ENCODE measurements at places on chromosomes 1 and 21.

DNA sequence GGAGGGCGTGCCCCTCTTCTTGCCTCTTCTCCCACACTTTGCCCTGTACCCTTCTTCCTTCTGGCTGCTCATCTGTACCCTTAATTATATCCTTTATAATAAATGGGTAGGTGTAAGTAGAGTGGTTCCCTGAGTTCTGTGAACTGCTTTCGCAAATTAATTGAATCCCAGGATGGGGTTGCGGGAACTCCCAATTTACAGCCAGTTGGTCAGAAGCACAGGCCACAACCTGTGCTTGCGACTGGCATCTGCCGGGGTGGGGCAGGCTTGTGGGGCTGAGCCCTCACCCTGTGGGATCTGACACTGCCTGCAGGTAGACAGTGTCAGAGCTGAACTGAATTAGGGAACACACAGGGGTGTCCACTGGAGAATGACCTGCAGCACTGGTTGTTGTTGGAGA, 244.9 kb downstream of the KCNJ6 start:
- no peak for DNase-seq

DNA sequence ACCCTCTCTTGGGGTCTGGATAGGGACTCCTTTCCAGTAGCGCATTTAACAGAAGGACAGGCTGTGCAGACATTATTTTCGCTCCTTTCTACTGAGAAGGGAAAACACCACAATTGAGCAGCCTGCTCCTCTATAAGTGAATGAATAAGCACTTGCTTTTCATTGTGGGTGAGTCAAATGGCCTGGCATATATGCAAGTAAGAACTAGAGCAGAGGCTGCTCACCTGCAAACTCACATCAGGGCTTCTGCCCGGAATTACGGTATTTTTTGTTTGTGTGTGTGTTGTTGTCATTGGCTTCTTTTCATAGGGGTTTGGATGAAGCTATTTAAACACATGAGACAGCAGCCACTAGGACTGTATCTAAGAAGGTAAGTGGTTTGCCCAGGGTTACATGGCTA, 200.1 kb upstream of the CAMK1G start:
- DNase-seq: no peak

- DNase-seq: no peak
Measured at GRCh38 chr1:99579691-99580172, 66.2 kb upstream of the PALMD start.

GRCh38 chr1:225454733-225455132, 26.9 kb upstream of the LBR start:
- DNase-seq: peak; percentile 84

GRCh38 chr1:155171836-155172731, 1.0 kb downstream of the KRTCAP2 start:
- no peak for DNase-seq

GRCh38 chr1:186923486-186923885, 94.7 kb downstream of the PLA2G4A start:
- peak; percentile 11 for DNase-seq

- peak; percentile 46 for DNase-seq
Measured at GRCh38 chr1:59007820-59008598, 224.2 kb upstream of the JUN start.

DNA sequence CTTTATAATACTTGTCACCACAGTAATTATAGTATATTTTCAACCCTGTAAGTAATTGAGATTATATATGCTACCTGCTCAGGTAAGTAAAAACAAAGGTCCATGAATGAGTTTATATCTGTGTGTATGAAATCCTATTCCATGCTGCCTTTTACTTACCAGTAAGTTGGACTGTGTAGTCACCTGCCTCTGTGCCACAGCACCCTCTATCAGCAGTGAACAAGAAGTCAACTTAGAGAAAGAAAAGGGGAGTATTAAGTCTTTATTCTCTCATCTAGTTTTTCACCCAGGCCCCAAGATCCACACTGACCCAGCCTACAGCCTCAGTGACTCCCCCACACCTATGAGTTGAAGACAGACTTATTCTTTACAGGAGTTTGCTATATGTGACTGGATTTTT, 36.9 kb upstream of the IFI16 start:
- no peak for DNase-seq
